ENCODE measurements at places on chromosomes 6 and 20.

- DNase-seq, result peak; percentile 48
These were observed 107.0 kb upstream of the OGFRL1 start for GRCh38 chr6:71181565-71181964.

- DNase-seq, result no peak
These were observed 27.1 kb downstream of the LBP start for GRCh38 chr20:38373231-38373867.

DNA sequence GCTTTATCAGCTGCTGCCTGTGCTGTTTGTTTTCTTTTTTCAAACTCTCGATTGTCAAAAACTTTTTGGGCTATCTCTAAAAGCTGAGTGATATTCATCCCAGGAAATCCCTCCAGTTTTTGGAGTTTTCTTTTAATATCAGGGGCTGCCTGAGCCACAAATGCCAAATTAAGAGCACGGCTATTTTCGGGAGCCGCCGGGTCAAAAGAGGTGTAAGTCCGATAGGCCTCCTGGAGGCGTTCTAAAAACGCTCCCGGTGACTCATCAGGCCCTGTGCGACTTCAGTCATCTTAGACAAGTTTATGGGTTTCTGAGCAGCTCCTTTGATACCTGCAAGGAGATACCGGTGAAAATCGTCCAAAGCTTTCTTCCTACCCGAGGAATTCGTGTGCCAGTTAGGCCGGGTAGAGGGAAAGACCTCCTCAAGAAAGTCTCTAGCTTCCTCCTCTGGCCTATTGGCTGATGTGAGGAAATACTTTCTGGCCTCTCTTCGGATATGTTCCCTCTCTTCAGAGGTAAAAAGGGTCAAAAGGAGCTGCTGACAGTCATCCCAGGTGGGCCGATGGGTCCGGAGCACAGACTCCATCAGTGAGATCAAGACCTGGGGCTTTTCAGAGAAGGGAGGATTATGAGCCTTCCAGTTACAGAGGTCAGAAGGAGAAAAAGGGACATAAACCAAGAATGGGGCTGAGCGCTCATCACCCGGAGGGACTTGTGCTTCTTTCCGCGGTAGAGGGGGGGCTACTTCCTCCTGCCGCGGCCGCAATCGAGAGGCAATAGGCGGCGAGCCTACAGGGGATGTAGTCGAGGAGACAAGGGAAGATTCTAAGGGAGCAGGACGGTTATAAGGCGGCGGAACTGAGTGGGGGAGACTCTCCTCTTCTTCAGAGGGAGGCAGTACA lies 151.1 kb downstream of the TRIM27 start:
- no peak for DNase-seq

GRCh38 chr6:140871911-140872310 lies 1260.8 kb upstream of the GJE1 start:
- DNase-seq, result peak; percentile 4

DNA sequence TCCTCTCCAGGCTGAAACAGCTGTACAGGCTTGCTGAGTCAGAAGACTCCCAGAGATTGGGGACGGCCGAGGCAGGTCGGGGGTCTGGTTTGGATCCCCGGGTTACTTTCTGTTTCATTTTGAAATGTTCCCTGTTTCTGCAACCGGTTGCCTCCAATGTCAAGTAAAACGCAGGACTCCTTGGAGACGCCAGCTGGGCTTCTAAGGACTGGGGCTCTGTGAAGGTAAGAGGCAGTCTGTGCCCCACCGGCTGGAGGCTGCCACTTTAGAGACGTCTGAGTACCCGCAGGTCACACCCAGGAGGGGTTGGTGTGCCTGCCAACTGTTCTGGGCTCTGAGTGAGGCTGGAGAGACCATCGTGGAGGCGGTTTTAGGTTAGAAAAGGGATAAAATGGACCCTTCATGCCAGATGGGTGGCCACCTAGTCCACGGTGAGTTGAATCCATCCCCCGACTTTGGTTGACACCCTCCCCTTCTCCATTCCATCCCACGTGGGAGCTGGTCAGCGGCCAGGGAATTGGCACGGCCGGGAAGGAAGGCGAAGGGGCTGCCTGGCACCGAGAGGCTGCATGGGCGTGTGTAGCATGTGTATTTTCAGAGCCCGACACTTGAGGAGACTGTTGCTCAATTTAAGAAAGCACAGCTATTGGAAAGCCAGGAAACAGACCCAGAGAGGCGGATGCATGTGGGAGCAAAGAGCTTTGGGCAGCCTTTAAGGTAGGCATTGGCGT lies 240.9 kb downstream of the PHACTR1 start:
- peak; percentile 22 for DNase-seq

All from hepatic stellate cell (primary cell).